ENCODE measurements at places on chromosomes 1 and 21. TPM values are rescaled to one million over a fixed set of nuclear protein-coding genes. Genes with fewer than 3 reads are reported as not detected.

The CRYBG2 gene
- not detected for total RNA-seq

The UBE2U gene
- total RNA-seq: not detected

The CFHR4 gene
- total RNA-seq: not detected

The PLA2G2D gene
- not detected for total RNA-seq

The SPOCD1 gene
- 0.15 TPM for total RNA-seq

The BROX gene
- total RNA-seq: 45.6 TPM

The MATN1 gene
- not detected for total RNA-seq

The POU3F1 gene
- not detected for total RNA-seq

The ABCG1 gene
- total RNA-seq: 23.7 TPM

The FCN3 gene
- 10.5 TPM for total RNA-seq

The IFNLR1 gene
- total RNA-seq: 10.7 TPM

The GBP4 gene
- total RNA-seq: 3.6 TPM

The CDA gene
- total RNA-seq: 1.0 TPM

The SERTAD4 gene
- 47.9 TPM for total RNA-seq

The MAEL gene
- not detected for total RNA-seq

The NBPF4 gene
- total RNA-seq: not detected

The CFHR2 gene
- not detected for total RNA-seq

The GNG12 gene
- total RNA-seq: 100 TPM

The KRTAP13-4 gene
- not detected for total RNA-seq

The RNF19B gene
- total RNA-seq: 15.7 TPM

The IL19 gene
- total RNA-seq: not detected

The TNNT2 gene
- 2.6 TPM for total RNA-seq

The KCNE1 gene
- 2.2 TPM for total RNA-seq

The OR2T8 gene
- total RNA-seq: not detected

The HSD3B2 gene
- not detected for total RNA-seq

The DSCAM gene
- not detected for total RNA-seq

The BNIPL gene
- total RNA-seq: 0.16 TPM

The KISS1 gene
- total RNA-seq: not detected

The PTPN7 gene
- 1.4 TPM for total RNA-seq

The PLA2G2C gene
- not detected for total RNA-seq

The LCE1D gene
- total RNA-seq: not detected

All from breast epithelium (tissue), 4 donors.